ENCODE measurements at places on chromosomes 12 and 14.

GRCh38 chr12:111297703-111298426 is 71.0 kb downstream of the PHETA1 start:
- no peak for DNase-seq

- DNase-seq = no peak
Measured at GRCh38 chr14:62017651-62018230, 255.5 kb downstream of the SNAPC1 start.

GRCh38 chr14:105494606-105494929 is 3.5 kb downstream of the TEDC1 start:
- DNase-seq = no peak

- no peak for DNase-seq
Measured at GRCh38 chr12:120376934-120377572, 8.1 kb upstream of the MSI1 start.

DNA sequence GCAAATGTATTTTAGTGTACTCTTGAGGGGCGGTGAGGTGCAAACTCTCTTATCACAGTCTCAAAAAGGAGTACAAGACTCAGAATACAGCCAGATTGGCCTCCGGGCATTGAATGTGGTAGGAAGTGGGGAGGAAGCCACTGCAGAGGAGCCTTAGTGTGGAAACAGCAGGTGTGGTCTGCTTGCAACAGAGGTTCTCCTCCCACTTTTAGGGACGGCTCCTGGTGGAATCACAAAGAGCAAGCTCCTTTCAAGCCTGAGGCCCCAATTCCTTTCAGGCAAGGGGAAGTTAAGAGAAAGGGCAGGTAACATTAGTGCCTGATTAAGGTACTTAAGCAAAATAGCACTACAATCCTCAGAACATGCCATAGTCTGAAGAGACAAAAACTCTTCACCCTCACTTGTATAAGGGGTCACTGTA is 23.7 kb upstream of the SLC2A3 start:
- peak; percentile 83 for DNase-seq

DNA sequence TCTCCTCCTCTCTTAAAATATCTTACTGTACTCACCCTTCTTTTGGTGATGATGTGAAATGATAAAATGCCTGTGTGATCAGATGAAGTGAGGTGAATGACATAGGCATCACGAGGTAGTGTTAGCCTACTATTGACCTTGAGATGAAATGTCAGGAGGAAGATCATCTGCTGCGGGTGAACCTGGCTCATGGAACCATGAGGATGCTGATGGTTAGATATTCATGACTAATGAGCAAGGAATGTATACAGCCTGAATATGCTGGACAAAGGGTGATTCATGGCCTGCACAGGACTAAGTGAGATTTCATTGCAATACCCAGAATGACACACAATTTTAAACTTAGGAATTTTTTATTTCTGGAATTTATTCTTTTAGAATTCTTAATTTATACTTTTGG is 89.6 kb downstream of the DAAM1 start:
- no peak for DNase-seq

GRCh38 chr14:77988970-77989369 is 181.2 kb upstream of the NRXN3 start:
- no peak for DNase-seq

- no peak for DNase-seq
Measured at GRCh38 chr14:64707661-64708060, 3.4 kb downstream of the PLEKHG3 start.

DNA sequence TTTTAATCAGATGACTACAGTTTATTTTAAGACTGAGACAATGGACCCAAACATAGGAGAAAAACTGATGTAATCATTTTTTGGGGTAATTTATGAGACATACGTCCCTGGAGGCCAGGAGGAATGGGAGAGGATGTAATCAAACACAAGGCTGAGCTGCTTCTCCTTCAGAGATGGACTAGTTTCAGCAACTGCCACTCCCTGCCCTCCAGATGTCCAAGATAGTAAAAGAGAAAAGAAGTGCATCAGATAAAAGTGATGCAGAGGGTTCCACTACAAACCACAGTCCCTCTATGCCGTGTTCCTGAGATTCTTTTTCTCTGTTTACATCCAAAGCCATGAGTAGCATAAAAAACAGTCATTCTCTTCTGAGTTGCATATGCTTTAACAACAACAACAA is 101.1 kb downstream of the DACT1 start:
- no peak for DNase-seq
